ENCODE measurements at places on chromosomes 11 and 22.

DNA sequence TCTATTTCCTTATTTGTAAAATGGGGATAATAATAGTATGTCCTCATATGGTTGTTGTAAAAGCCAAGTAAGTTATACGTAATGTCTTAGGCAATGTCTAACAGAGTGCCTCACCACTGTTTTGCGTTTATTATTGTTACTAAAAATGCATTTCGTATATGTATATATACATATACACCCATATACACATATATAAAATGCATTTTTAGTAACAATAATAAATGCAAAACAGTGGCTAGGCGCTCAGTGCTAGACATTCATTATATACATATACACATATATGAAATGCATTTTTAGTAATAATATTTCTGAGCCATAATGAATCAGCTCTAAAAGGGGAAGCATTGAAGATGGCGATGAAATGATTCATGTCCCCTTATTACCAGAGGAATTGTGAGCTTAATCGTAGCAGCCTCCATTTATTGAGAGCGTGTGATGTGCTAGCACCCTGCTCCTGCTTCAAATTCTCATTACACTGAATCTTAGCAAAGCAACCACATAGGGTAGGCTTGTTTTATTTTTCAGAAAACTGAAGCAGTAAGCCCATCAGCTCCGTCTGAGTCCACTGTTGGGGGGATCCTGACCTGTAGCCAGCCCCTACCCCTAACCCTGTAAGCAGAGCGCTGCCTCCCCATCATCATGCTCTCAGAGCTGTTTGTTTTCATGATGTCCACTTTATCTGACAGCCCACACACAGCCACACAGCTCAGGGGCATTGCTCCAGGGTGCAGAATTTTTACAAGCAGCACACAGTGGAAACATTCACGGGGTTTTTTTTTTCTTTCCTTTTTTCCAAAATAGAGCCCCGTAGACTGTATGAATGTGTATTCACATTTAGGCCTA is 97.1 kb upstream of the NAV2 start:
- DNase-seq, result no peak

GRCh38 chr22:31960767-31961166 is 16.4 kb downstream of the YWHAH start:
- no peak for DNase-seq

DNA sequence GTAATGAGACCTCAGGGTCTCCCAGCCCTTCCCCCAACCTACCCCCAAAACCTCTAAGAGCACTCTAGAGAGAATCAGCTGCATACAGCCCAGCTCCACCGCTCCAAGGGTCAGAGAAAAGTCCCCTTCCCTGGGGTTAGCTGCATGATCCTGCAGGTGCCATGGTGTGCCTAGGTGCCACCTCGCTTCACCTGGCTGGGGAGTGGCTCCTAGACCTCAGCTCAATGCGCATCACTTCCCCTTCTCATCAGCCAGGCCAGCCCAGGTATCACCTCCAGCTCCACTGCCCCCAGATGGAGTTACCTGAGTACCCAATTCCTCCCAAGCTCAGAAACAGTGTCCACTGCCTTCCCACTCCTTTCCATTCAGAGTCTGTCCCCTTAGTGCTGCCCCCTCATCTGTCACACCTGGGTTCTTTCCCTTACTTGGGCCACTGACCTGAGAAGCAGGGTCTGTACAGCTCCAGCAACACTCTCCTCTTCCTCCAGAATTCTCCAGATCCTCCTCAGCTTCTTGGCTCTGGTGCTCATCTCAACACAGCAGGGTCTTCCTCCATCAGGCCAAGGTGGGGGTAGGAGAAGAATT is 1.3 kb downstream of the STARD10 start:
- DNase-seq, result no peak

DNA sequence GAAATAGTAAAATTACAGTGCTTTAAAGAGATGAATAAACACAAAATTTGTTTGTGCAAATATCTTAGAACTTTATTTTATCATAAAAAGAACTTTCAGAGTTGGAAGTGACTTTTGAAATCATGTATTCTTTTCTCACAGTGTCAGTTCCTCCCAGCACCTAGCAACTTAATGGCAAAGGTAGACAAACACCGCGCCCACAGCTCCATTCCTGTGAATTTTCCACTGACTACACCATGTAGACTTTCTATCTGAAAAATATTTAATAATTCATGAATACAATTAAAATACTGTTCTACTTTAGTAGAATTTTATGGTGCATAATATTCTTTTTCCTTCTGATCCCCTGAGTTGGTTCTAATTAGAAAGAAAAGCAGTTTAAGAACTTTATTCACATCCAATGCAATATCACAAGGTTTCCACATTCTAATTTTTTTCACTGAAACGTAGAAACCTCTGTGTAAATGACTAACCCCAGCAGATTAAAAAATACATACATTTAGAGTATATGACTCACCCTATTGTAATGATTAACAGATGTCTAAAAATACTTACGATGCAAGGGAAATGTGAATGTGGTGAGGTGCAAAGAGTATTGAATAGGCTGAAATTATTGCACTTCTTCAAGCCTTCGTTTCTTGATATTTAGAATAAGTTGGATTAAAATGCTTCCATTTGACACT is 218.2 kb upstream of the CCDC179 start:
- no peak for DNase-seq

GRCh38 chr11:18564149-18564548 is 24.4 kb downstream of the UEVLD start:
- no peak for DNase-seq

GRCh38 chr11:130773244-130773820 is 142.9 kb downstream of the SNX19 start:
- DNase-seq, result no peak

Data from stimulated activated CD4-positive, alpha-beta T cell treated with anti-CD3 and anti-CD28 coated beads, Interleukin-1b, Interleukin-23, amount 100 ng/mL, for 1 hour (primary cell).